ENCODE measurements at places on chromosomes 6 and 20. TPM values are rescaled to one million over a fixed set of nuclear protein-coding genes. Genes with fewer than 3 reads are reported as not detected.

Gene UCKL1
- 15.7 TPM for total RNA-seq

Gene CLVS2
- not detected for total RNA-seq

Gene PBOV1
- total RNA-seq: not detected

Gene ZBTB46
- total RNA-seq: 3.3 TPM

Gene ADAM33
- total RNA-seq: 29.2 TPM

Data from aortic smooth muscle cell (primary cell).